ENCODE measurements at places on chromosomes 5 and 9.

DNA sequence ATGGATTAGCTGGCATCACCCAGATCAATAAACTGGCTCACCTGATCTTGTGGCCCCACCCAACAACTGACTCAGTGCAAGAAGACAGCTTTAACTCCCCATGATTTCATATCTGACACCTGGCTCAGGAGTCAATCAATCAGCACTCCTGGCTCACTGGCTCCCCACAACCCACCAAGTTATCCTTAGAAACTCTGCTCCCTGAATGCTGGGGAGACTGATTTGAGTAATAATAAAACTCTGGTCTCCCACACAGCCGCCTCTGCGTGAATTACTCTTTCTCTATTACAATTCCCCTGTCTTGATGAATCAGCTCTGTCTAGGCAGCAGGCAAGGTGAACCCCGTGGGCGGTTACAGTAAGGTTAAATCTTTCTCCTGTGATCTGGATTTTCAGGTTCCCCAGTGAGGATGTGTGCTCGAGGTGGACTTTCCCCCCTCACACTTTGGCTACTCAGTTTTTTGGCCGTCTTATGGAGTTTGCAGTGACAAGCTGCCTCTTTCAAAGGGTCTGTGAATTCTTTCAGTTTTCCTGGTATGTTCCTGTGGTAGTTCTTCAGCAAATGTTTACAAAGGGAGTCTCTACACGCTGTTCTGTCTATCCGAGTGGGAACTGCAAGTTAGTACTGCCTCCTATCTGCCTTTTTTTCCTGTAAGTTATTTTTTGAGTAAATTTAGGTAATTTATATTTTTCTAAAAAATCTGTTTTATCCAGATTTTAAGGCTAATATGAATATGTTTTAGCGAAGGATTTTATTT, 500.2 kb upstream of the NUDT12 start:
- no peak for DNase-seq

DNA sequence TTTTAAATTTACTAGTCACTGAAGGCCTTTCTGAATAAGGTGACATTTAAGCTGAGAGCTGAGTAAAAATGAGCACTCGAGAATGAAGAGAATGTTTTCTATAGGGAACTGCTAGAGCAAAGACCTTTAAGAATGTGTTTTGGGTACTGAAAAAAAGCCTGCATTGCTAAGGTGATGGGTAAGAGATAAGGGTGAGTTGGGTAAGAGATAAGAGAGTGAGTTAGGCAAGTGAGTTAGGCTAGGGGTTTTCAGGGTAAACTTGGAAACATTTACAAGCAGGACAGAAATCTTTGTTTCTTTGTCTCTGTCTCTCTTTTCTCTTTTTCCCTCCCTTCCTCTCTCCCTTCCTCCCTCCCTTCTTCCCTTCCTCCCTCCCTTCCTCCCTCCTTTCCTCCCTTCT, 5.6 kb downstream of the RAD23B start:
- no peak for DNase-seq

- DNase-seq = no peak
These were observed 619.4 kb downstream of the PDE4D start for GRCh38 chr5:59274106-59274636.

DNA sequence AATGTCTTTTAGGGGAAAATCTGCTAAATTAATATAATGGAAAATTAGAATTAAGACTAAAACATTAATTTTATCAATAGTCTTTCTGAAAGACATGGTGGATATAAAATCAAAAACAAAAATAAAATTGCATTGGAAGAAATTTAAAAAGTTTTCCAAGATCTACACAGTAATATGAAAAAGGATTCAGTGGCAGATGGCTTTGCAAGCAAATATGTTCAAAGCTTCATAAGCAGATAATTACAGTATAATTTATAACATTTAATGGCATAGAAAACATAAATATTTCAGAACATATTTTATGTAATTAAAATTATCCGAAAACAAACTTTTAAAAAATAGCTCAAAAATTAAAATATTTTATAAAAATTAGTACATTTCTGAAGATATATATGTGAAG, 512.4 kb upstream of the CYLC2 start:
- no peak for DNase-seq

GRCh38 chr9:92191801-92192200, 76.6 kb upstream of the SPTLC1 start:
- DNase-seq = no peak

DNA sequence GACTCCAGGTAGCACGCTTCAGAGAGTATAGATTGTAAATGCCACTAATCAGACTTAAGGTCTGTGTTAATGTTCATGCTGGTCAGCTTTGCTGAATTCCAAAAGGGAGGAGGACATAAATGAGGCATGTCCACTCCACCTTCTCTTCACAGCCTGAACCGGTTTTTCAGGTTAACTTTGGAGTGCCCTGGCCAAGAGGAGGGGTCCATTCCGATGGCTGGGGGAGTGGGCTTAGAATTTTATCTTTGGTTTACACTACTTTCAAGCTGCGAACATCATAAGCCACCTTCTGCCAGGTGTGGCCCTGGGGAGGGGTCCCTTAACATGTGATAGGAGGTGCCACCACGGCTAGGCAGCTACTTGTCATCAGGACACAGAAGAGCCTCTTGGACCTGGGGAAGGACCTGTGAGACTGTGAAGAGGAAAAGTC, 24.2 kb downstream of the ABO start:
- peak; percentile 17 for DNase-seq
